IMR-90 (cell line): ENCODE measurements at places on chromosomes 12 and 14. TPM values are rescaled to one million over a fixed set of nuclear protein-coding genes. Genes with fewer than 3 reads are reported as not detected.

The KRT82 gene
- not detected in 2 replicates for total RNA-seq

GRCh38 chr12:42283739-42284138 is 42.2 kb downstream of the ZCRB1 start:
- no peak overlapping the region for H3K27ac ChIP-seq
- H3K36me3 ChIP-seq, result no peaks in the 10 kb centered on the region
- DNase-seq, result no peak
- peaks cover 3% of the 10 kb centered on the region for H3K27me3 ChIP-seq
- H3K4me3 ChIP-seq, result no peak overlapping the region

- no peaks in the 10 kb centered on the region for H3K27me3 ChIP-seq
- no peak for DNase-seq
- no peak overlapping the region for H3K4me3 ChIP-seq
- no peaks in the 10 kb centered on the region for H3K4me1 ChIP-seq
Observed at GRCh38 chr14:78798757-78799156, 628.6 kb downstream of the NRXN3 start.

The CLEC1A gene
- total RNA-seq, result not detected in 2 replicates

The SLC25A47 gene
- not detected in 2 replicates for total RNA-seq

DNA sequence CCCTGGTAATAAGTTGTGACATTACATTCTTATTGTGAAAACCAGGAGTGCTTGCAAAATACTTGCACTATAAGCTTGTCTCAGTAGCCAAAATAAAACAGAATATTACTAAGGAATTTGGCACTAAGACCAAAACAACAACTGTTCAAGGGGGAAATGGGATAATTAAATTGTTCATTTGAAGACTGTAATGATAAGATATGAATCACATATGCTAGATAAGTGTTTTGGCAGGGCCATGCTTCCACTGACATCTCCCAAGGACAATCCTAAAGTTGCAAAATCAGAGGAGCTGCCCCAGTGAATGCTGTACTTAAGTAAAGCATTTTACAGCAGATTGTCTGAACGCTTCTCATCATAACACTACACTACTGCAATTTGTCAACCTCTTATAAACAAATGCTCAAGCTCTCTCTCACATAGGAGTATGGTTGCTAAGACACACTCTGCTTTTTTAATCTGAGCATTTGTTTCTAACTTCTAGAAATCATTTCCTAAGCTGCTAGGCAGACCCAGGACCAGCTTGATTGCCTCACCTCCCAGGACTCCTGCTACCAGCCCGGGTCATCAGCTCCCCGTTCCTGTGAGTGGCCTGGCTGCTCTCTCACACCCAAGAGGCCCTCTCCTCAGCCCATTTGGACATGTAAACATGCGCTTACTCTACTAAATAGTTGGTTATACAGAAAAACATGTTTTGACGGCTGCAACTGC is 191.5 kb downstream of the PAX9 start:
- no peaks in the 10 kb centered on the region for H3K4me1 ChIP-seq
- no peaks in the 10 kb centered on the region for H3K36me3 ChIP-seq
- H3K4me3 ChIP-seq, result no peak overlapping the region
- H3K27me3 ChIP-seq, result peaks cover 4% of the 10 kb centered on the region

DNA sequence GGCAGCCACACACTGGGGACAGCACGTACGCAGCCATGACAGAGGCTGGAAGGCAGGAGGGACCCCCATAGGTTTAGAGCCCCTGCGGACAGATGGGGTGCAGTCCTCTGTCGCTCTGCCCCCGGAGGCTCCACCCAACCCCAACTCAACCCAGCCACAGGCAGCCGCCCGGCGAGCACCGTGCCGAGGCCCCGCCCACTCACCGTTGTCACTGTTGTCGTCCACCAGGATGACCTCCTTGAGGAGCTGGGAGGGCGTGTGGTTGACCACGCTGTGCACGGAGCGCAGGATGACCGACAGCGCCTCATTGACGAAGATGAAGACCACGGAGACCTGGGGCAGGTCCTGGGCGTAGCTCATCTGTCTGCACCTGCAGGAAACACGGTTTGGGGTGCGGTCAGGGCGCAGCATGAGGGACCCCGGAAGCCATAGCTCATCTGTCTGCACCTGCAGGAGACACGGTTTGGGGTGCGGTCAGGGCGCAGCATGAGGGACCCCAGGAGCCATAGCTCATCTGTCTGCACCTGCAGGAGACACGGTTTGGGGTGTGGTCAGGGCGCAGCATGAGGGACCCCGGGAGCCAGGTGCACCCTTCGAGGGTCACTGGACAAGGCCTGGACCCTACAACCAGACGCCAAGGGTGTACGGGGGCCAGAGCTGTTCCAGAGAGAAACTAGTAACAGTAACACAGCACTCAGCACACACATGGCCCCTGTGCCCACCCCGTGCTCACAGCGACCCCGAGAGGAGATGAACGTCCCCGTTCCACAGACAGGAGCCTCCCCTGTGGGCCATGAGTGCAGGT is 66.9 kb downstream of the GALNT9 start:
- H3K27me3 ChIP-seq, result no peaks in the 10 kb centered on the region
- H3K4me1 ChIP-seq, result no peaks in the 10 kb centered on the region
- DNase-seq, result no peak
- H3K36me3 ChIP-seq, result no peaks in the 10 kb centered on the region
- H3K27ac ChIP-seq, result no peak overlapping the region

- H3K36me3 ChIP-seq, result no peaks in the 10 kb centered on the region
- H3K4me3 ChIP-seq, result no peak overlapping the region
- peak overlapping the region; percentile 49 for H3K27ac ChIP-seq
Observed at GRCh38 chr14:50038398-50039119, 77.8 kb downstream of the VCPKMT start.

DNA sequence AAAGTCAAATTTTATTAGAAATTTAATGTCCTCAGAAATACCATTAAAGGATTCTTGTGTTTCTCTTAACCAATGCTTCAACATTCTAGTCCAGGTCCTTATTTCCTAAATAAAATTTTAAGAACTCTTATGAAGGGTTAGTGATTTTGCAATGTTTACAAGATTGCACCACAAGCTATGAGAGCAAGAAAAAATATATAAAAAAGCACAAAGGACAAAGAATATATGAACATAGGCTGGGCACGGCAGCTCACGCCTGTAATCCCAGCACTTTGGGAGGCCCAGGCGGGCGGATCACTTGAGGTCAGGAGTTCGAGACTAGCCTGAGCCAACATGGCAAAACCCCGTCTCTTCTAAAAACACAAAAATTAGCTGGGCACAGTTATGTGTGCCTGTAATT is 7.7 kb downstream of the RACGAP1 start:
- H3K4me3 ChIP-seq, result no peak overlapping the region
- DNase-seq, result peak; percentile 61
- 0 out of 2 replicates have a peak, but pooled peaks cover 3% of the 10 kb centered on the region for H3K36me3 ChIP-seq
- peak overlapping the region; percentile 91 for H3K27ac ChIP-seq
- H3K27me3 ChIP-seq, result no peaks in the 10 kb centered on the region
- H3K4me1 ChIP-seq, result peaks cover 6% of the 10 kb centered on the region

GRCh38 chr12:69115951-69116350 is 123.4 kb upstream of the CPSF6 start:
- no peaks in the 10 kb centered on the region for H3K4me1 ChIP-seq
- H3K4me3 ChIP-seq, result no peak overlapping the region
- H3K27ac ChIP-seq, result no peak overlapping the region
